ENCODE measurements at places on chromosomes 3 and 15.

GRCh38 chr15:98861188-98861587, 146.4 kb downstream of the PGPEP1L start:
- DNase-seq: no peak

DNA sequence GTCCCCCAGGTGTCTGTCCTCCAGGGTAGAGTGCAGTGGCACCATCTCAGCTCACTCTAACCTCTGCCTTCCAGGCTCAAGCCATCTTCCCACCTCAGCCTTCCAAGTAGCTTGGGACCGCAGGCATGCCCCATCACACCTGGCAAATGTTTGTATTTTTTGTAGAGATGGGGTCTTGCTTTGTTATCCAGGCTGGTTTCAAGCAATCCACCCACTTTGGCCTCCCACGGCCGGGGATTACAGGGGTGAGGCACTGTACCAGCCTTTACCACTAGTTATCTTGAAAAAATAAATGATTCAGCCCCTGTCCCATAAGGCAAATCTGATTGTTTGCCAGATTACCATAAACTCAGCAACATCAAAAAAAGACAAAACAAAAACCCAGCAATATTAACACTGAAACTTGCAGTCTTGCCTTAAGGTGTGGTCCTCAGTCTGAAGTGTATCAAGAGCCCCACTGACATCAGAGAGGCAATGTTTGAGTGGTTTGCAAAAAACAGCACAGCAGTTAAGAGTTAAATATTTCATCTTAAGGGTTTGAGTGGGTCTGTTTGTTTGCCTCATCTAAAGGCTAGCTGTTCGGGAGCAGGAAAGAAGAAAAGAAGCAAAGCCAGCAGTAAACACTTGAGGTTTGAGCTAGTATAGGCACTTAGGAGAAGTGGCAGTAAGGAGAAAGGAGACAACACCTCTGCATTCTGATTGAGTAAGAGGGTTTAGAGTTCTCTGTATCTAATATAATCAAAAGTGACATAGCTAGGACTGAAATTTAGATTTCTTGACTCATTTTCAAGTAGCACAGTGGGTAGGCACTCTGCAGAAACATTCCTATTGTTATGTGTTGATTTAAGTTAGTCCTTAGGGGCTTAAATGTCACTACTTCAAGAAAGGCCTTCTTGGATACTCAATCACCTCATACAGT, 26.3 kb upstream of the EDEM1 start:
- no peak for DNase-seq

DNA sequence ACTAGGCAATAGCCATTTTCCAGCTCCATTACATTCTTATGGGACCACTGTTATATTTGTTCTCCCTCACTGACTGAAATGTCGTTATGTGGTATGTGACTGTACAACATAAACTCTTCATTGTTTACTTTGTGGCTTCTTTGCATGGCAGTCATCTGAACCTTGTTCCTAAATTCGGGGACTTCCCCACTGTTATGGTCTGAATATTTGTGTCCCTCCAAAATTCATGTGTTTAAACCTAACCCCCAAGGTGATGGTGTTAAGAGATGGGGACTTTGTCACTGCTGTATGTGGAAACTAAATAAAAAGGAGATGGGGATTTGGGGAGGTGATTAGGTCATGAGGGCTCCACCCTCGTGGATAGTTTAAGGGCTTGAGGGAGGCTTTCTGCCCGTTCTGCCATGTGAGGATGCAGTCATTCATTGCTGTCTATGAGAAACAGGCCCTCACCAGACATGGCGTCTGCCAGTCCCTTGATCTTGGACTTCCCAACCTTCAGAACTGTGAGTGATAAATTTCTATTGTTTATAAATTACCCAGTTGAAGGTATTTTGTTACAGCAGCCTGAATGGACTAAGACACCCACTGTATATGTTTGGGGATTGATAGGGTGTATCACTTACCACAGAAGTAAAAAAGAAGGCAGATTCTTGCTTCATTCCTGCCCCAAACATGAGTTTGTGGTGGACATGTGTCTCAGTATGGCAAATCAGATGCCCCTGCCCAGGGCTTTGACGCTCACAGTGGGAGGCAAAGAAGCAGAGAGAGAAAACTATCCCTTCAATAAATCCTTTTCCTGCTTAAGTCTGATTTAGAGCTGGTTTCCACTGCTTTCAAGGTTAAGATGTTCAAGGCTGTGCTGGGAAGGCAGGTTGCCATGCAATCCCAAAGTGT, 138.0 kb upstream of the UBE2E1 start:
- DNase-seq: peak; percentile 72

DNA sequence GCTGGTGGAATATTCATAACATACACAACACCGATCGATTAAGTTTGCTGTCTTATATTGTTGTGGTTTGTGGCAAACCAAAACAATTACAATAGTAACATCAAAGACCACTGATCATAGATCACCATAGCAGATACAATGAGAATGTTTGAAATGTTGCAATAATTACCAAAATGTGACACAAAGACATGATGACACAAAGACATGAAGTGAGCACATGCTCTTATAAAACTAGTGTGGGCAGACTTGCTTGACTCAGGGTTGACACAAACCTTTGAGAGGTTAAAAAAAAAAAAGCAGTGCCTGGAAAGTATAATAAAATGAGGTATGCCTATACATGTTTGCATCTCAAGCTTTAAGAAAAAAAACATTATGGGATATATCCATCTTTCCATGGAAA, 130.3 kb downstream of the NR1I2 start:
- DNase-seq: no peak

- no peak for DNase-seq
Measured at GRCh38 chr3:9135930-9136525, 113.4 kb downstream of the SRGAP3 start.

GRCh38 chr3:23405081-23405480, 202.0 kb downstream of the UBE2E2 start:
- DNase-seq: no peak

- no peak for DNase-seq
Measured at GRCh38 chr15:29149738-29150075, 119.9 kb downstream of the NSMCE3 start.

- DNase-seq: no peak
Measured at GRCh38 chr15:29126821-29127461, 142.7 kb downstream of the NSMCE3 start.

- no peak for DNase-seq
Measured at GRCh38 chr15:40072216-40072990, 33.4 kb upstream of the SRP14 start.

- no peak for DNase-seq
Measured at GRCh38 chr3:72855001-72855400, 6.8 kb upstream of the SHQ1 start.

GRCh38 chr3:146133441-146133840, 27.5 kb downstream of the PLOD2 start:
- no peak for DNase-seq

GRCh38 chr15:78290222-78290621, 9.2 kb downstream of the SKIC8 start:
- no peak for DNase-seq

- no peak for DNase-seq
Measured at GRCh38 chr3:112635674-112636073, 5.3 kb downstream of the CCDC80 start.

DNA sequence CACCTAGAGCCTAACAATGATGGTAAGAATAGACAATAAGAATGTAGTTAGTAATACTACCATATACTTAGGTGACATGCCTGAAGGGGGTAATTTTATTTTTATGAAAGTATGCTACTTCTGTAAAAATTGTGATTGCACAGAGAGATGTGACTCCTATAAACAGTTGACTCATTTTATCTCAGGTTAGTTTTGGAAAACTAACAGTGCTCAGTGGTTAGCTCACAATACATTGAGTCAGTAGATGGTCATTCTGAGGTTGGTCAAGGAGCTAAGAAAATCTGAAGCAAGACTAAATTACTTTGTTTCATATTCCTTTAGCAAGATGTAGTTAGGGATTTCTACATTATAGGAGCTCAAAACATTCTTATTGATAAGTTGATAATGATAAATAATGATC, 271.0 kb downstream of the EDEM1 start:
- no peak for DNase-seq

- no peak for DNase-seq
Measured at GRCh38 chr3:70539908-70540307, 227.5 kb upstream of the MDFIC2 start.

- no peak for DNase-seq
Measured at GRCh38 chr15:90059208-90059985, 42.9 kb downstream of the IDH2 start.

DNA sequence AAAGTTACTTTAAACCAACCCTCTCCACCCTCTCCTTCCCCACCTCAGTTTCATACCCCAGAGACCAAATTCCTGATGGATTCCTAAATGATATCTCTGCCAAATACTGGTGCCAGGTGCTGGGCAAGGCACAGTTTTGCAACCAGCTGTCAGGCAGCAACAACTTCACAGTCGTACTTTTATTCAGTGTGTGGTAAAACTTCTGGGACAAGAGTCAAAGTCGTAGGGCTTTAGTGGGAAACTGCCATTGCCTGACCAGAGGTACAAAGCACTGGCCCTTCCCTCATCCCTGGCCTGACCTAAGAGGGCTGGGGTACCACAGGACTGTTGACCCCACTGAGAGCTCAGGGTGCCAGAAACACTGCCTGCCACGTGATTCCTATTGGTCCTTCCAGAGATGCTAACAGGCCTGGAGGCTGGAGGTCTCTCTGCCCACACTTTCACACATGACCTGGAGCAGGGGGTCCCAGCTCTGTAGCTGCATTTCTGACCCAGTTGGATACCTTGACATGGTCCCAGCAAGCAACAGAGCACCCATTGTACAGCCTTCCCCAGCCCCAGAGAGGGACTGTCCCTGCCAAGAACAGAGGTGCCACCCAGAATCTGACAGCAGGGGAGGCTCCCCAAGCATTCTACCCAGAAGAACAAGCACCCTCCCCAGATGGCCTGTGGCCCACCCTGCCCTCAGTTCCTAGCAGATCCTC, 59.9 kb downstream of the LIPC start:
- no peak for DNase-seq

DNA sequence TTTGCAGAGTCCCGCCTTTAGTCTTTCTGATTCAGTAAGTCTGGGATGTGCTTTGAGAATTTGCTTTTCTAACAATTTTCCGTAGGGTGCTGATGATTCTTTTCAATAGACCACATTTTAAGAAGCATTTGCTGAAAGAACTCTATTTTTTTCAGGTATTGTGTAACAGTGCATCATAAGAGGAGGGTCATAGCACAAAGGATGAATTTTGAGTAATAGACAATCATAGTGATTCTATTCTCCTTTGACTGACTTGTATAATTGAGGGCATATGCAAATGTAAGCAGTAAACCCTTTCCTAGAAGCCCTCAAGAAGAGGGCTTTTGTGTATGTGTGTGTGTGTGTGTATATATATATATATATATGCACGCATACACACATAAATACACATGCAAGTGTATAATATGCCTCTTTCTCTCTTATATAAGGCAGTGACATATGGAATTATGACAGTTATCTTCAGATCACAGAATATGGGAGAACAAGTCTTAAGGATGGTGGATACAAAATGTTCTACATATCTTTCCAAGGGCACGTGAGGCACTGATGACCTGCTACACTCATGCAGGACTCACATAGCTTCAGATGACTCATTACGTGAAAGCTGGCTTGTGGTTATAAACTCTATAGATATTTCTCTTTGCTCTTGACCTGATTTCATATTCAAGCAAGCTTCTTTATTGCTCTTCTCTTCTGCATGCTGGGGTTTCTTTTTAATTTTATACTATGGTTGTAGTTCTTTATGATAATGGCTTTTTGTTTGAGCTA, 6.5 kb upstream of the PLSCR1 start:
- peak; percentile 56 for DNase-seq

GRCh38 chr3:147162743-147163142, 243.6 kb downstream of the ZIC4 start:
- no peak for DNase-seq

- DNase-seq: no peak
Measured at GRCh38 chr15:97473627-97474026, 486.9 kb upstream of the ARRDC4 start.

DNA sequence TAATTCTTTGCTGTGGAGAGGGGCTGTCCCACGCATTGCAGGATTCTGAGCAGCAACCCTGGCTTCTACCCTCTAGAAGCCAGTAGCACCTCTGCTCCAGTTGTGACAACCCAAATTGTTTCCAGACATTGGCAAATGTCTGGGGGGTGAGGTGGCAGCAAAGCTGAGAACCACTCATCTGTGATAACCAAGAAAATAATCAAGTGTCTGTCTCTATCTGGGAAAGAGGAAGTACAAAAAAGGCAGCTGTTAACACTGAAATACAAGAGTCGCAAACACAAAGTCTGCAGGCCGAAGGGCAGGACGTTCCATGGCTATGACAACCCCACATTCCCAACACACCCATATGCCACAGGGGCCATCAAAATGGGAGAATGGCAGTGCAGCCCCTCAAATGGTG, 42.2 kb upstream of the GNB5 start:
- DNase-seq: no peak

- peak; percentile 67 for DNase-seq
Measured at GRCh38 chr15:79644091-79644490, 212.0 kb downstream of the MINAR1 start.

GRCh38 chr3:119873646-119874045, 91.7 kb downstream of the NR1I2 start:
- no peak for DNase-seq

DNA sequence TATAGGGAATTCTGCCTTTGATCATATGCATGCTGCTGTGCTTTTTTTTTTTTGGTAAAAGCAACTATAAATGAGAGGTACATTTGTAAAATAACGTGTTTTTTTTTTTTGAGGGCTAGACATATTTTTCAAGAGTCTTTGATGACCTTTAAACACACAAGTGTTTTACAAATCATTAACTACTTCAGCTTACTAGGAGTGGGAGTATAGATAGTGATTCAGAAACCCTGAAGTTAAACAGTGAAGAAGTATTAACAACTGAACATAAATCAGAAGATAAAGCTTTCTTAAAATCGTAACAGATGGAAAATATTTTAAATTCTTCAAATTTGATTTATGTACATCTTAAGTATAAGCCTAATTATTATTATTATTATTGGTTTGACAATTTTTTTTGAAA, 2.9 kb upstream of the GMNC start:
- DNase-seq: peak; percentile 55

- peak; percentile 63 for DNase-seq
Measured at GRCh38 chr15:57340682-57341259, 35.5 kb upstream of the CGNL1 start.

DNA sequence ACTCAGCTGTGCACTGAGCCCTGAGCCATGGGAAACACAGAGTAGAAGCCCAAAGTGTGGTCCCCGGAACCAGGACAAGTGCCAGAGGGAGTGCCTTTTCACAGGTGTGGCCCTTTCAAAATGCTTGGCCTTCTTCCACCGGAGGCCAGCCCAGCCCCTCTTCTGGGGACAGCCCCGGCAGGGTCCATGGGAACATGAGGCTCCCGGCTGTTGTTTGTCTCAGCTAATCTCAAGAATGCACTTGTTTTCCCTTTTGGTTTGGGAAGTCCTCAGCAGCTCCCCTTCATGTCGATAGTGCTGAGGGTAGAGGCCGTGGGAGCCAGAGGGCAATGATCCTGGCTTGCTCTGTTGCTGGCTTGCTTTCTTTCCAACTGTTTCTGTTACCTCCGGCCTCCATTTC, 91.1 kb upstream of the MRPS22 start:
- no peak for DNase-seq

- DNase-seq: no peak
Measured at GRCh38 chr15:76376029-76376428, 39.5 kb downstream of the ISL2 start.
